ENCODE measurements at places on chromosomes 1 and 21.
A peak's percentile ranks its signal among the peaks of the same experiment; 100 is the strongest.

DNA sequence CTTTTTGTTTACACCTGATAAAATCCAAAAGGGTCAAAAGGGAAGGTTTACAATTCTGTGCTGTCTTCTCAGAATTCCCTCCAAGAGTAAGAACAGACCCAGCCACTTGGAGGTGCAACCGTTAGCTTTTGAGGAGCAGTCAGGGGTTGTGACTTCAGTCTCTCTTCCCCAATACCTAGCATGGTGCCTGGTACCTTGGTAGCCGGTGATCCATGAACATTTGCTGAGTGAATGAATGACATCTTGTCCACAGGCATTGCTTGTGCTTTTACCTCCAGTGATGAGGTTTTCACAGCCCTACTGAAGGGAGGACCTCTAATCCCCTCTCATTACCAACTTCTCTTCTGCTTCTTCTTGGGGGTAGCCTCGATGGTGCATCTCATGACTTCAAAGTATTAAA is 11.7 kb downstream of the GFI1 start:
- DNase-seq, result no peak

DNA sequence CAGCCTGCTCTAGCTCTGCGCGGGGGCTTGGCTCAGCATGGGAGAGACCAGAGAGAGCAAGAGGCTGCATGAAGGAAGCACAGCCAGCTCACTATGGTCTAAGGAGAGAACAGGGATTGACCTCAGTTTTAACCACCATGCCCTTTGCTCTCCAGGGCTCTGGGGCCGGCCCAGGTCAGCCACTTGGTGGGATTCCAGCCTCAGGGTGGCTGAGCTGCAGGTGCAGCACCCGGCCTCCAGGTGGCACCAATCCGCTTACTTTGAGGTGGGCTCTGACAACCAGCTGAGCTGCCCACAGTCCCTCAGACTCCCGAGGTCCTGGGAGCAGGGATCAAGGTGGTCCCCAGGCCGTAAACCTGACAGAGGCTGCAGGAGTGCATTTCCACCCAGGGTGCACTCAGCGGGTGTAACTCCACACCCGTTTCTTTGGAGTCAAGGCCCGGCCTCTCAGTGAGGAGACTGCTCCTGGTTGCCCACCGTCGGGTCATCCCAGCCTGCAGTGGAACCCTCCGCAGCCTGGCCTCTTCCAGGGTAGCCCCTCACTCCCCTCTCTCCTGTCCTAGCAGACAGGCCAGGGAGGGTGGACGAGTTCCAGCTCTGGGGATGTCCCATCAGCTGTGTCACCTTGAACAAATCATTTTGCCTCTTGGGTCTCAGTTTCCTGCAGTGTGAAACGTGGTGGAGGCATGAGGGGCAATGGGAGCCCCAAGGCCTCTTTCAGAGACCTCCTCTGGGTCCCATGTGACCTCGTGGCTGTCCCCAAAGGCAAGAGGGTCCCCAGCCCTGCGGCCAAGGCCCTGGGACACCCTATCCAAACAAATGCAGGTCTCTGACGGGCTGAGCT is 607 bp upstream of the LGR6 start:
- DNase-seq, result peak; percentile 61

DNA sequence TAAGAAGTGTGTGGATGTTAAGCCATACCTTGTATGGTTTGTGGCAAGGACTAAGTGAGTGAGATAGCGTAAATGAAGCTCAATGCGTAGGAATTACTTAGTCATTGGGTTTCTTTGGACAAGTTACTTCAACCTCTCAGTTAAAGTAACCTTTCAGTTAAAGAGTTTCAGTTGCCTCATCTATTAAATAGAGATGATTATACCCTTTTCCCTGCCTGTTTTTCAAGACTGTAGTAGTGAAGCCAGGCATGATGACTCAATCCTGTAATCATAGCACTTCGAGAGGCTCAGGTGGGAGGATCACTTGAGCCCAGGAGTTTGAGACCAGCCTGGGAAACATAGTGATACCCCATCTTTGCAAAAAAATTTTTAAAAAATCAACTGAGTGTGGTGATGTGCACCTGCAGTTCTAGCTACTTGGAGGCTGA is 6.3 kb downstream of the ZMPSTE24 start:
- DNase-seq, result no peak

GRCh38 chr1:27157194-27157593 is 2.3 kb upstream of the SLC9A1 start:
- DNase-seq, result no peak

GRCh38 chr1:207850621-207851407 is 60.1 kb downstream of the CD34 start:
- DNase-seq, result no peak

DNA sequence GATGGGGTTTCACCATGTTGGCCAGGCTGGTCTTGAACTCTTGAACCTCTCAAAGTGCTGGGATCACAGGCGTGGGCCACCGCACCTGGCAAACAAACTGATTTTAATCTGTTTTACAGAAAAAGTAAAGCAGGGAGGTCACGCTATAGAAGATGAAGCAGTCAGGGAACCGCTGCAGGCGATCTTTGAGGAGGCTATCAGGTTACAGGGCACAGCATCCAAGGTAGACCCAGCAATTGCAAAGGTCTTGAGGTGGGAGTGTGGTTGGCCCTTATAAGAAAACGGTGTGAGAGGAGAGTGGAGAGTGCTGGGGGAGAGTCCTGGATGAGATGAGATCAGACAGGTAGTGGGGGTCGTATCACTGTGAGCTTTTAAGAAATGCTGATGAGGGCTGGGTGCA is 2.6 kb upstream of the TMCO4 start:
- no peak for DNase-seq

GRCh38 chr1:154802982-154803920 is 66.8 kb downstream of the KCNN3 start:
- DNase-seq, result no peak

DNA sequence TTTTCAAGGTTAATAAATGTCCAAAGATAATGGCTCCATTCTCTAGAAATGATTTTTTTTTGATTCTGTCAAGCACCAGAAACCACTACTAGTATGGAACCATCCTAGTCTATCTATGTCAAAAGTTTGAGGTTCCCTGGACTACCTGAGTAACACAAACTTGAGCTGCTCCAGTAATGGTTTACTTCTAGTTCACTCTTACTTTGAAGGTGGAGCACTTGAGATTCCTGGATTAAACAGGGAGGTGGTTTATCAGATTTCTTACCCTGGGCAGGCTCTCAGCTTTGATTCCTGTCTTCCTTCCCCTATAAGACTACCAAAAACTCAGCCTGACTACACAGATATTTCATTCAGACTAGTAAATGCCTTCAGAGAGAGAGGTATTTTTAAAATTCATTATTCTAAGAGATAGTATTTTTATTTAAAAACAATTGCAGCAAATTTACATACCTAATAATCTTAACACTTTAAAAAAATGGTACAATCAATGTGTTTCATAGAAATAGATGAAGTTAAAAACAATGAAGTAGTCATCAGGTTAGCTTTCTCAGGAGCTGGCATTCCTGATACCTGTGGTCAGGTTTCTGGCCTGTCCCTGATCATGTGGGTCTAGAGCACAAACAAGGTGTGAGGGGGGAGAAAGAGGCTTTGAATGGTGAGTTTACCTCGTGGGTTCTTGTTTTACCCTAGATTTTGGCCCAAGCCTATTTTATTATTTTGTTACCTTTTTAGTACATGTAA is 23.4 kb downstream of the PHC2 start:
- DNase-seq, result no peak

- DNase-seq, result no peak
Measured at GRCh38 chr1:225824533-225824941, 14.6 kb downstream of the EPHX1 start.

GRCh38 chr21:31443736-31444521 is 99.9 kb upstream of the TIAM1 start:
- DNase-seq, result no peak

DNA sequence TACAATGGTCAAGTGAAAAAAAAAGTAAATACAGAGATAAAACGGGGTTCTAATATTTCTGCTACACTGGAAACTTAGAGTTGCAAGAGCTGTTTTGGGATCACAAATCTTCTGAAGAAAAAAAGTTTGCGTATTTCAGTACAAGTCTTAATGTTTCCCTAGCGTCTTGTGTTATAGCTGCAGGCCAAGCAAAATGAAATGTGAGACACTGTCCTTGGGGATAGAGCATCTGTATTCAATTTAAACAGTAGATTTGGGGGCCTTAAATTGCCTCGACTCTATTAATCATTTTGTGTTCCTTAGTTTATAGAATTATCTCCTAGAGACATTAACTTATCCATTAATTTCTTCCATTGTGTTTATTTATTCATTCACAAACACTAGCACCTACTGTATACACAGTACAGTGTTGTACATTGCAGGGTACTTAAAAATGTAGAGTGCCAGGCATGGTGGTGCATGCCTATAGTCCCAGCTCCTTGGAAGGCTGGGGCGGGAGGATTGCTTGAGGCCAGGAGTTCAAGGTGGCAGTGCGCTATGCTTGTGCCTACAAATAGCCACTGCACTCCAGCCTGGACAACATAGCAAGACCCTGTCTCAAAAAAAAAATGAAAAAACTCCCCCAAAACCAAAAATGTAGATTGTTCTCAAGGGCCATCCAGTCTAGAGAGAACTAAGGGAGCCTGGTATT is 7.9 kb downstream of the DISC1 start:
- no peak for DNase-seq

DNA sequence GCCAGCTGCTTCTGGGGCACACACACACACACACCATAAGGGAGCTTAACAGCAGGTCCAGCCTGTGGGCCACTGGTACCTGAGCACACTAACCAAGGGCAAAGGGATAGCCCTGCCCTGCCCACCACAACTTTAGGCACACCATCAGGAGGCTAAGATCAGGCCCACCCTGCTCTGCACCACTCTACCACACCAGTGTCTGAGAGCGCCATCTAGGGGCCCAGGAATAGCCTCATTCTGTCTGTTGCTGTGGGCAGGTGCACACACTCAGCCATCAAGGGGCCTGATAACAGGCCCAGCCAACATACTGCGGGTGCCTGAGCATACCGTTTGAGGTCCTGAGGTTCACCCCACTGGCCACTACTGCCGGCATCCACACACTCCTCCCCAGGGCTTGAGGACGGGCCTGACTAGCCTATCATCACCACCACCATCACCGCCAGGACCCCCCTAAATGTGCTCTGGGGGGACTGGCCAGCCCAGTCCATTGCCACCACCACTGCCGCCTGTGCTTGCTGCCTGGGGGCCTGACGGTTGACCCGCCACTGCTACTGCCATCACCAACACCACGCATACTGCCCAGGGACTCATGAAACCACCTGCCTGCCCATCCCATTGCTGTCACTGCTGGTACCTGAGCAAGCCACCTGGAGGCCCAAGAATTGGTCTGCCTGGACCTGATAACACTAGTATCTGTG is 31.3 kb downstream of the NSL1 start:
- peak; percentile 40 for DNase-seq

DNA sequence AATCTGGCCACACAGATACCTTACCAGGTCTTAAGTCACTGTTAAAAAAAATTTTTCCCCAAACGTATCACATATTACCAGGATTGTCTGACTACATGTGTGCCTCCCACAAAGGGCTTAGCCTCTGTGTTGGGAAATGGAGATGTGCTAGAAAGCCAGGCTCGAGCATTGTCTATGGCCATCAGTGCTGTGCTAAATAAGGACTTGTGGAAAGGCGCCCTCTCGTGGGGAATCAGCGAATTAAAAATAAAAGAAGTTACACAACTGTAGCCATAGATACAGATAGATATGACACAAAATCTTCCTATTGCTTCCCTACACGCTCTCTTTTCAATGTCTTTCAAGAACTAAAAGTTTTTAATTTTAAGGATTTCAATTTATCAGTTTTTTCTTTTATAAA is 47.5 kb upstream of the CRNN start:
- DNase-seq, result peak; percentile 77

GRCh38 chr1:72296501-72296900 is 14.2 kb upstream of the NEGR1 start:
- no peak for DNase-seq

DNA sequence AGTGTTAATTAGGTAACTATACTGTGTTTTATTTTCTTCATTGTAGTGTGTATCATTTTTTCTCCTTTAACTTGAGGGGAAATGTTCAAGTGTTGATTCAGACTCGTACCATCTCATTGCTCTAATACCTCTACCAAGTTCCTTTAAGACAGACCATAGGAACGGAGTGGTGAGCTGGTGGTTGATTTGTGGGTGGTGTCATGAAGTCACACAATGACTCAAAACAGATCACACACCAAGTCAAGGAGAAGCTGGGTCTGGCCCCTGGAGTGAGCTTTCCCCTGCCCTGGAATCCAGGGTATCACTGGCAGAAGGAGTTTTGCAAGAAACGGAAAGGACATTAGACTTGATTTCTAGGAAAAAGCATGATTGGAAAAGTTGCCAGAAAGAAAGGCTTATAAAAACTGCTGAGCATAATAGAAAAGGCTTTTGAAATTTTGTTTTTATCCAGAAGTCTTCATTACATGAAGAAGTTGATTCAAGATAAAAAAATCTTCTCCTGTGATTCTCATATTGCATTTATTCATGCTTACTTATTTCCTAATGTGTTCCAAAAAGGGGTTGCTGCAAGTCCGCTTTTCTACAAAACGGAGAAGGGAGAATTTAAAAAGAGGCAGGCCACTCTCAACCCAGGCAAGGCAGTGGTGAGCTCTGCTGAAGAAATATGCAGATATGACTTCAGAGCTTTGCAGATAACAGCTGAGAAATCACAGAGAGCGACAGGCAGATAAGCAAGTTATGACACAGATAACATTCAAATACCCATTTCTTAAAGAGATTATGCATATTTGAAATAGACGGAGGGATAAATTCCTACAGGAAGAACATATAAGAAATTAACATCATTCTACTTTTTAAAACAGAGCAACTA is 79.7 kb downstream of the TBX19 start:
- DNase-seq, result peak; percentile 84

DNA sequence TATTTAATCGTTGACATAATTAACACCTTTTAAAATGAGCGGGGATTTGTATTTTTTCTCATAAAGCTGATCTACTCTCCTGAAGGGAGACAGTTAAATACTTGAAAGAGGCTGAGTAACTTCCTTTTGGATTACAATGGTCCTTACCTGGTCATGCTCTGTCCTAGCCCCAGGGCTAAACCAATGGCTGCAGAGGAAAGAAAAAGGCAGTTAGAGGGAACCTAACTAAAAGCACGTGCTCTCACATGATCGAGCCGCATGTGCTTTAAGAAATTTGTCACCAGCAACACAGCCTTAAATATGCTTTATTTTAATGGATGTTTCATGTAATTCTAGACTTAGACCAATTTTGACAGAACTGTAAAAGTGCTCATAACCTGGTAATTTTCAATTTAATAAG is 132.7 kb downstream of the GPATCH2 start:
- DNase-seq, result no peak

DNA sequence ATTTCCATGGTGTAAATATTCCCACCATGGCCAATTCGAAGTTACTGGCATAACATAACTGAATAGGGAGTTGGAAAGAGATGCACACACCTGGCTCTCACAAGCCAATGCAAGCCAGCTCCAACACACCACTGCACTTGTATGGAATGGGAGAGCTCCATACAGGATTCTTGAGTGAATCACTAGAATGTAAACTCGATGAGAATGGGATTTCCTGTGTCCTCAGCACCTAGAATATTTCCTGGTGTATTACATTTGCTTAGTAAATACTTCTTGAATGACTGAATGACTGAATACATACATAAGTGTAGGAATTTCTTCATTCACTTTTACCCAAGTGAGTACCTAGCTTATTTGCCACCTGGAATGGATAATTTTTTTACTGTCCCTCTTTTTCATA is 16.2 kb upstream of the PPIE start:
- no peak for DNase-seq

All from stimulated activated effector memory CD8-positive, alpha-beta T cell treated with anti-CD3 and anti-CD28 coated beads, Interleukin-12 subunit alpha, Interleukin-12 subunit beta, amount 100 ng/mL, for 72 hours (primary cell).